Amniotic stem cell (primary cell): ENCODE measurements at places on chromosomes 6 and 20.

- DNase-seq, result no peak
Measured at GRCh38 chr6:104860221-104860620, 502 bp upstream of the HACE1 start.

DNA sequence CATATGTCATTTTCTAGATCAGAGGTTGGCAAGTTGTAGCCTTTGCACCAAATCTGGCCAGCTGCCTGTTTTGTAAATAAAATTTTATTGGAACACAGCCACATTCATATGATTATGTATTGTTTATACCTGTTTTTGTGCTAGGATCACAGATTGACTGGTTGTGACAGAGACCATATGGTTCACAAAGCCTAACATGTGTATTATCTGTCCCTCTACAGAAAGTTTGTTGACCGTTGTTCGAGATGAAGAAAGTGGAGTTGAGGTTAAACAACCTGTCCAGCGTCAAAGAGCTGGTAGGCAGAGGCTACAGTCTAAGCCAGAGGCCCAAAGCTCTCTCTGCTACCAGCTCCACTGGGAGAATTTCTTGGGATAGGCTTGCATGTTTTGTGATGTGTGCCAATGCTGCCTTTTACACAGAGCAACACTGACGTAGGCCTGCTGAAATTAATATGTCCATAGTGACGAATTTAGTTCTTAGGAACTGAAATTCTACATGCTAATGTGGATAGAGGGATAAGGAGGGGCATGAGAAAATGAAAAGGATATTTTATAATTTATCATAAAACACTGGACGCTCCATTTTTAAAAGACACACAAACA lies 11.7 kb upstream of the IGF2R start:
- no peak for DNase-seq

DNA sequence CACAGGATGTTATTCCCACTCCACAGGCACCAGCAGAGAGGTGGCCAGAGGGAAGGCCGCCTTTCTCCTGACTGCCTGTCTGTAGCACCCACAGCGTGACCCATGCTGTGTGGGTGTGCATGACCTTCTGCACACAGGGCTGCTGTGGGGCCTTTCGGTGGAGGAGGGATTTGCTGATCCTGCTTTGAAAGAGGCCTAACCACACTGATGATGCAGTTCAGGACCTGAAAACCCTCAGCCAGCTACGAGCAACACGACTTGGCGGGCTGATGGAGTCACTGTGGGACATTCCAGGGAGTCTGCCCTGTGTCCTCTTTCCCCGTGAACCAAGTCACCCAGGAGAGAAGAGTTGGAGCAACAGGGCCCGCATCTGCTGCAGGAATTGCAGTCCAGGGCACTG lies 49.1 kb downstream of the SYTL3 start:
- no peak for DNase-seq

GRCh38 chr20:48686238-48687116 lies 141.3 kb downstream of the PREX1 start:
- DNase-seq, result no peak

GRCh38 chr6:106634565-106634964 lies 5.2 kb downstream of the QRSL1 start:
- no peak for DNase-seq

DNA sequence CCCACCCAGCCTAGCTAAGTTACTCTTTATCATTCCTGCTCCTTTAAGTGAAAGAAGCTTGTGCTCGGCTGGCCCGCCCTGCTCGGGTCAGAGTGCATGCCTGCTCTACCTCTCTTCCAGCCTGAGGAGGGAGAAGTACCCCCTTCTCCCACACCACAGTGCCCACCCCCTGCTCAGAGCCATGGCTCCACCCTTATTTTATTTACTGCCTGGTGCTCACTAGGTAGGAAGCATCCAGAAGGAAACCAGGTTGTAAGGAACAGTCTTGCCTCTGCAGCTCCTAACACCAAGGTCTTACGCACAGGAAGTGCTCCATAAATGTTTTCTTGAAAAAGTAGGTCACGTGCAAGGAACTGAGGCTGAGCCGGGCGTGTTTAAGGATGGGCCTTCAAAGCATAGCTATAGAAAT lies 105.7 kb upstream of the SNX9 start:
- DNase-seq, result no peak

- DNase-seq, result no peak
Measured at GRCh38 chr6:160058603-160059215, 62.9 kb upstream of the SLC22A1 start.

GRCh38 chr6:21496196-21496595 lies 97.4 kb upstream of the SOX4 start:
- no peak for DNase-seq
